ENCODE measurements at places on chromosomes 1 and 21. TPM values are rescaled to one million over a fixed set of nuclear protein-coding genes. Genes with fewer than 3 reads are reported as not detected.

DNA sequence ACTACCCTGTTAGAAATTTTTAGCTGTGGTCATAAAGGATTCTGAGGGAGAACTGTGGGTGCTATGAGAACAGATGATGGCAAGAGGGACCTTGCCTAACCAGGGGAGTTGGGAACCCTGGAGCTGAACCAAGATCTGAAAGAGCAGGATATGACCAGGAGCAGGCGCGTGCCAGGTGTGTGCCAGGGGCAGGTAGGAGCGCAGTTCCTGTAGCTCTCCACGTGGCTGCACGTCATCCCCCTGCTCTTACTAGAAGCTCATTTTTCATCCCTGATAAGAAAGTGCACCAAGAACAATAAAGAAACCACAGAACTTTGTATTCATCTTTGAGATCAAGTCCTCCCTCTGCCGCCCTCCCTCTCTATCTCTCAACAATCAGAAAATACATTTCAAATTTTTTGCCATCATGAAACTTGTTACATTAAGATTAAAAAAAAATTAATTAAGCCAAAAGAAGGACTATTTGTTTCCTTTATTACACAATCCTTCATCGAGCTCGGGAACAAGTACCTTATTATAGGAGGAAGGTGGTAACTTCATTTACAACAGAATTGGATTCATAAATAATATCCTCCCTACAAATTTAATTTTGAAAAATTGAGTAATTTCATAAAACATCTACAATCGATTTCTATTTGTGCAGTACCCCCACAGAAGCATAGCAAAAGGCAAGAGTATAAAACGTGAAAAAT lies 78.5 kb downstream of the SLC35F3 start:
- H3K27me3 ChIP-seq = no peaks in the 10 kb centered on the region
- H3K27ac ChIP-seq = no peak overlapping the region
- H3K4me1 ChIP-seq = no peaks in the 10 kb centered on the region
- H3K36me3 ChIP-seq = no peaks in the 10 kb centered on the region
- no peak for DNase-seq
- H3K4me3 ChIP-seq = no peak overlapping the region

DNA sequence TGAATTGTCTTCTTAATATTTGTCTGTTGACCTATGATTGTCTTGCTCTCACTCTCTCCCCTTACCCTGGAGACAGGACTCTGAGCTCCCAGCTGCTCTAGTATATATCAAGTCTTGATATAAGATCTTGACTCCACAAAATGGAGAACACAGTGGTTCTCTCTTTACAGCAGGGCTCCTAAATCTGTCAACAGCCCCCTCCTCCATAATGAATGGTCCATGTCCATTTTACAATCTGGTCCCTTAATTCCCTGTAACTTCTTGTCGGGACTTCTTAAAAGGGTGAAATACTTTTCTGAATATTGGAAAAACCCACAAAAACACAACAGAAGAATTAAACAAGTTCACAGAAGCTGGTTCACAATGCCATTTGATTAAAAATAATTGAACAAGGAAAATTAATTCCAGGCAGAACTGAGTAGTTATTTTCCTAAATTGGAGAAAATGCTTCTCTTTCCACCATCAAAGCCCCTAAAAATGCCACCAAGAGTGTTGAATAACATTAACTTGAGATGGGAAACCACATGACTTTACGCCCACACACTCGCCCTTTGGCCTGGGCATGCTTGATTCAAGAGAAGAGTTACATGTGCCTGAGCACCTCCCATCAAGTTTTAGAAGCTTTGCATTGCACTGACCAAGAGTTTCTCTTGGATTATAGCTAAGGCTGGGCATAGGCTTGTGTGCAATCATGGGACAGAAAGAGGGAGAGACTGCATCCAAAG lies 109.8 kb downstream of the TOMM20 start:
- no peak overlapping the region for H3K27ac ChIP-seq
- no peak for DNase-seq
- H3K4me3 ChIP-seq = no peak overlapping the region

DNA sequence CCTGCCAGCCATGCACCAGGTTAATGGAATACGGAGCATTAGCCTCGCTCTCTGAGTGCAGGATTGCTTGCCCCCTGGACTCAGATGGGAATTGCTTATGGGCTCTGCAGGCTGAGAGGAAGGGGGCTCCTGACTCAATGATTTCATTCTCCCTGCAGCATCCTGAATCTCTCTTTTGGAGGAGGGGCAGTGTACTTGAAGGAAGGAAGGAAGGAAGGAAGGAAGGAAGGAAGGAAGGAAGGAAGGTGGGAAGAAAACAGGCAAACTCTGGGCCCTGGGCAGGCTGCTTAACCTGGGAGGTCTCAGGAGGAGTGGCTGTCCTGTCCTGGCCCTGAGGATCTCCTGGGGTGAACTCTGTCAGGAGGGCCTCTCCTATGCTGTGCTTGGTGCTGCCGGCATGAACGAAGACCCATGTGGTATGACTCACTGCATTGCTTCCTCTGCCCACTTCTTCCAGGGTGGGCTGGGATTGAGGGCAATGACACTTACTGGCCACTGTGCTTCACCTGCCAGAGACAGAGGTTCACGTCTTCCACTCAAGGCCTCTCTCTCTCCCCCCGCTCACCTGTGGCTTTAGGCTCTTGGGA lies 257.1 kb upstream of the CSF3R start:
- peaks cover 10% of the 10 kb centered on the region for H3K27me3 ChIP-seq
- H3K4me1 ChIP-seq = no peaks in the 10 kb centered on the region
- no peak for DNase-seq
- no peak overlapping the region for H3K27ac ChIP-seq
- no peaks in the 10 kb centered on the region for H3K36me3 ChIP-seq

DNA sequence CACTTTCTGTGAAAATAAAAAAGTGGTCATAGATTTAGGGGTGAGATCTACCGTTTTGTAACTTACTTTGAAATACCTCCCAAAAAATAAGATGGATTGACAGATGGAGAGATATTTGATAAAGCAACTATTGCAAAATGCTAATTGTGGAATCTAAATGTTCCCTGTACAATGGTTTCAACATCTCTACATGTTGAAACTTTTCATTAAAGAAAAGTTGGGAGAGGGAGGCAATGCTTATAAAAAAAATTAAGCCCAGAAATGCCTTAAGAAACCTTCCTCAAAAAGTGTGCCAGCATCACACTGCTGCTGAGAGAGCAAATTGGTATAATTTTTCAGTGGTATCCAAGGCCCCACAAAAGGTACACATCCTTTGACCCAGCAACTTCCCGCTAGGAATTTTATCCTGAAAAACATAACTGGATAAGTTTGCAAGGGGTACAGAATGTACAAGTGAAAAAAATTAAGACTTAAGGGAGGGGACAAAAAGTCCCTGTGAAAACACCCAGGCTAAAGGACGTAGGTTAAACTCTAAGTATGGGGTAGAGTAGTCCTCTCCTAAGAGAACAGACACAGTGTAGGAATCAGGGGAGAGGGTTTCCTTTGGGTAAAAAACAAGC lies 84.3 kb downstream of the TGFBR3 start:
- H3K4me3 ChIP-seq = no peak overlapping the region
- no peak for DNase-seq
- H3K27me3 ChIP-seq = no peaks in the 10 kb centered on the region
- H3K27ac ChIP-seq = no peak overlapping the region

- no peaks in the 10 kb centered on the region for H3K4me1 ChIP-seq
- no peaks in the 10 kb centered on the region for H3K27me3 ChIP-seq
- no peaks in the 10 kb centered on the region for H3K36me3 ChIP-seq
- H3K4me3 ChIP-seq = no peak overlapping the region
- DNase-seq = no peak
Measured at GRCh38 chr1:45925728-45926287, 122.4 kb downstream of the MAST2 start.

- H3K4me3 ChIP-seq = no peak overlapping the region
- no peaks in the 10 kb centered on the region for H3K4me1 ChIP-seq
- no peaks in the 10 kb centered on the region for H3K36me3 ChIP-seq
- no peak for DNase-seq
- H3K27me3 ChIP-seq = no peaks in the 10 kb centered on the region
Measured at GRCh38 chr1:20008391-20008841, 29.0 kb upstream of the PLA2G2A start.

GRCh38 chr1:201693890-201694607 lies 134.9 kb upstream of the IPO9 start:
- DNase-seq = no peak
- no peaks in the 10 kb centered on the region for H3K4me1 ChIP-seq
- no peak overlapping the region for H3K4me3 ChIP-seq
- no peak overlapping the region for H3K27ac ChIP-seq

DNA sequence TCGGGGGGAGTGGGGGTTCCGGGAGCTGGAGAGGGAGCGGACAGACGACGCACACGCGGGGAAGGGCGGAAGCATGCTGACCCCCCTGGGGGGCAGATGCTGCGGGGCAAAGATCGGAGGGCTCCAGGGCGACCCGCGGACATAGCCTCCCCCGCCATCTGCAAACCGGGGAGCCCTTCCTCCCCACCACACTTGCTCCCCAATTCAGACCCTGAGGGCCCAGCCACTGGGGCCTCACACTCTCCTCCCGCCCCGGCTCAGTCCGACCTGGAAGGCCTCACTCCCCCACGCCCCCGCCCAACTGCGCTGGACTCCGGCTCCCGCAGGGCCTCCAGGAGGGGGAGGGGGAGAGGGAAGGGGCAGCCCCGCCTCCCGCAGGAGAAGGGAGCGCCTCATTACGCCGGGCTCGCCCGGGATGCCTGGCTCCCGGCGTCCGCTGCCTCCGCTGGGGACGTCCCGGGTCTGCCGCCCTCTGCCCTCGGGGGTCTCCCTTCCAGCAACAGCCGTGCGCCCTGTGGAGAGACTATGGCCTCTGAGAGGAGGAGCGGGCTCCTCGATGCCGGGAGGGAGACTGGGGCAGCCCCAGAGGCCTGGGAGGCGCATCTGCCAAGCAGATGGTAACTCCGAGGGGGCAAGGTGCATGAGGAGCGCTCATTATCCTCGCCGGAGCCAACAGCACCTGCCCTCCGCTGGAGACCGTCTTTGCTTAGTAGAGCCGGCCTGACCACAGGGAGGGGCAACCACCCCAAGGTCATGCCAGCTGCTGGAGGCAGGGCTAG lies 636 bp upstream of the CAMK2N1 start:
- H3K4me1 ChIP-seq = peaks cover 6% of the 10 kb centered on the region
- H3K36me3 ChIP-seq = no peaks in the 10 kb centered on the region
- DNase-seq = peak; percentile 44
- H3K27ac ChIP-seq = no peak overlapping the region
- H3K4me3 ChIP-seq = peak overlapping the region; percentile 40

- no peak overlapping the region for H3K4me3 ChIP-seq
- H3K27ac ChIP-seq = peak overlapping the region; percentile 59
- H3K27me3 ChIP-seq = no peaks in the 10 kb centered on the region
Measured at GRCh38 chr1:155007251-155007828, 4.7 kb downstream of the ZBTB7B start.

GRCh38 chr1:185213091-185213490 lies 56.1 kb downstream of the SWT1 start:
- peaks cover 19% of the 10 kb centered on the region for H3K36me3 ChIP-seq
- DNase-seq = peak; percentile 2
- H3K4me1 ChIP-seq = no peaks in the 10 kb centered on the region
- no peak overlapping the region for H3K27ac ChIP-seq
- H3K27me3 ChIP-seq = no peaks in the 10 kb centered on the region
- H3K4me3 ChIP-seq = no peak overlapping the region

- no peaks in the 10 kb centered on the region for H3K36me3 ChIP-seq
- H3K27me3 ChIP-seq = no peaks in the 10 kb centered on the region
- peak; percentile 84 for DNase-seq
- H3K4me3 ChIP-seq = peak overlapping the region; percentile 21
- peak overlapping the region; percentile 98 for H3K27ac ChIP-seq
Measured at GRCh38 chr1:161068306-161069234, 1.1 kb downstream of the ARHGAP30 start.

DNA sequence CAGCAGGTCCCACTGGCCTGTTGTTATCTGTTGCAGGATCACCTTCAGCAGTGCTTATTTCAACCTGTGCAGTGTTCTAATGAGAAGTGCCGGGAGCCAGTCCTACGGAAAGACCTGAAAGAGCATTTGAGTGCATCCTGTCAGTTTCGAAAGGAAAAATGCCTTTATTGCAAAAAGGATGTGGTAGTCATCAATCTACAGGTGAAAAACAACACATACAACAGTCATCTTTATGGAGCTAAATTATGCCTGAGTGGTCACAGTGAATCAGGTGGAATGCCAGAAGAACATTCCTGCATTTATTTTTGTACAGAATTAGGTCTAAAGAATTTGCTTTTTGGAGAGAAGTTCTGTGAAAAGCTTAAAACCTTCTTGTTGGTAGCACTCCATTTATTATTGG lies 33.2 kb downstream of the TRAF5 start:
- H3K27me3 ChIP-seq = no peaks in the 10 kb centered on the region
- DNase-seq = no peak
- no peak overlapping the region for H3K4me3 ChIP-seq
- H3K36me3 ChIP-seq = peaks cover 9% of the 10 kb centered on the region
- no peaks in the 10 kb centered on the region for H3K4me1 ChIP-seq
- H3K27ac ChIP-seq = no peak overlapping the region

GRCh38 chr1:235913311-235913710 lies 46.6 kb upstream of the LYST start:
- no peak for DNase-seq
- no peaks in the 10 kb centered on the region for H3K36me3 ChIP-seq
- H3K27ac ChIP-seq = no peak overlapping the region

TFF2 gene
- total RNA-seq = not detected

IFI44 gene
- 58.4 TPM for total RNA-seq

ZSWIM5 gene
- total RNA-seq = 2.0 TPM

GPR3 gene
- 0.29 TPM for total RNA-seq

Data from left lung (tissue), 14 donors.